ENCODE measurements at places on chromosomes 7 and 10.

DNA sequence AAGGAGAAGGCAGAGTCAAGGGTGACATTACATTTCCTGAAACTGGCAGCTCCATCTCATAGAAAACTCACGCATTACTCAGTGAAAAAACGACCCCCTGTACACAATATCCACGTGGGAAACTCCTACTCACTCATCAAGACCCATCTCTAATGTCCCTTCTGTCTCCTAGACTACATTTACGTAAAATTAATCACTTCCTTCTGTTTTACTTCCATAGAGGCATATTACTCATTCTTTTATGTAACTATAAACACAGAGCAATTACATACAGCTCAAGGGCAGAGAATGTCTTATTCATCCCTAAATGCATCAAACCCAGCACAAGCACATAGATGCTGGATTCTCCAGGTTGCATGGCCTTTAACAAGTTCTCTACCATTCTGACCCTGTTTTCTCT is 281.8 kb downstream of the KCNMA1 start:
- DNase-seq = no peak

GRCh38 chr10:91513598-91514424 is 103.7 kb downstream of the HECTD2 start:
- DNase-seq = no peak

GRCh38 chr7:99244939-99245338 is 27.7 kb upstream of the MYH16 start:
- no peak for DNase-seq

DNA sequence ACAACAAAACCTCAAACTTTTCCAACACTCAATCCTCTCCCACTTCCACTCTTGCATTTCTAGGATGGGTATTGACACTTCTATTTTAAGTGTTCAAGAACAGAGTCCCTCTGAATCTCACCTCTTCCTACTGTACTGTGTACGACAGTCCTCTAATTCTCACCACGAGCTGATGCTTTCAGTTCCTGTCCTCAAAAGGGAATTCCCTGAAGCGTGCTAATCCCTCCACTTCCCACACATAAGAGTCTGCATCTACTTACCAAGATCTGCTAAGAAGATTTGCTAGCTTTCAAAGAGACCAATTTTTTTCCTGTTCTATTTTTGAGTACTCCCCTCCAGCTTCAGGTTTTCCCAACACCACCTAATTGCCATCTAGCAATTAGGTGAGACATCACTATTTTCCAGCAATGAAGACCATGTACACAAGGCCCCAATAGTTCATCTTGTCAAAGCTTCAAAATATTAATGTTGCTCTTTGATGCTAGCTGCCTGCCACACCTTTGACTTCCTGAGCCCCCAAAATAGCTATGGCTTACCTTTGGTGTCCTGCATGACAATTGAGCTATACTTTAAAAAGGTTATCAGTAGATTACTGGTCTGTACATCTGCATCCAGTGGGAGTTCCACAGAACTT is 54.4 kb downstream of the ARMH3 start:
- DNase-seq = peak; percentile 63

DNA sequence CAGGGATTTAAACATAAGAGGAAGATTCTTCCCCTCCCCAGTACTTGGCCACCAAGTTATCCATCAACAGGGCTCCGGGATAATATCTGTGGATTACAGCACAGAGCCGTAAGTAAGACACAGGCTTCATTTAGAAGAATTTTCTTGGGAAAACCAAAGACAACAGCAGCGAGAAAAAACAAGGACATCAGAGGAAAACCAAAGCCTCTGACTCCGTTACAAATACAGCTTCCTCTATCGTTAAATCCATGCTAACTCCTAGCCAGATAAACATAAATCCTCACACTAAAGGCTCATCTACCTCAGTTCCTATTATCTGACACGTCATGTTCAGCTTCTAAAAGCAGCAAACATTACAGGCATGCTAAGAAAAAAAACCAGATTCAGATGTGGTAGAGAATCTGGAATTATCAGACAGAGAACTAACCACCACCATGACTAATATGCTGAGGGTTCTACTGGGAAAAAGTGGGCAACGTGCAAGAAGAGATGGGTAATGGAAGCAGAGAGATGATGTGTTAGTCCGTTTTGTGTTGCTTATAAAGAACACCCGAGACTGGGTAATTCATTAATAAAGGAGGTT is 48.4 kb downstream of the BRI3 start:
- no peak for DNase-seq

DNA sequence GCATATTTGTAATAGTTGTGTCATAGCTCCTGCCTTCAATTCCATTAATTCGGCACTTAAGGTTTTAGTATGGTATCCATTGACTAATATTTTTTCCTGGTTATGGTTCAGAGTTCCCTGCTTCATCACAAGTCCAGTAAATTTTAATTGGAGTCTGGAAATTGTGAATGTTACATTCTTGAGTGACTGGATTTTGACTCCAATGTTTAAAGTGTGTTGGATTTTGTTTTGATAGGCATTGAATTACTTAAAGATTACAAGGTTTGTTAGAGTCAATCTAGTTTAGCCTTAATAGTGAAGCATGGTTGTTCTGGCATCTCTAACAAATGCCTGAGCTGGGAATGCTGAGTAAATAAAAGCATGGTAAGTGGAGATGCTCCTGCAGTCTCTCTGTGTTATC is 326.6 kb upstream of the IGFBP3 start:
- DNase-seq = no peak

GRCh38 chr10:13317474-13317873 is 17.6 kb upstream of the PHYH start:
- no peak for DNase-seq

DNA sequence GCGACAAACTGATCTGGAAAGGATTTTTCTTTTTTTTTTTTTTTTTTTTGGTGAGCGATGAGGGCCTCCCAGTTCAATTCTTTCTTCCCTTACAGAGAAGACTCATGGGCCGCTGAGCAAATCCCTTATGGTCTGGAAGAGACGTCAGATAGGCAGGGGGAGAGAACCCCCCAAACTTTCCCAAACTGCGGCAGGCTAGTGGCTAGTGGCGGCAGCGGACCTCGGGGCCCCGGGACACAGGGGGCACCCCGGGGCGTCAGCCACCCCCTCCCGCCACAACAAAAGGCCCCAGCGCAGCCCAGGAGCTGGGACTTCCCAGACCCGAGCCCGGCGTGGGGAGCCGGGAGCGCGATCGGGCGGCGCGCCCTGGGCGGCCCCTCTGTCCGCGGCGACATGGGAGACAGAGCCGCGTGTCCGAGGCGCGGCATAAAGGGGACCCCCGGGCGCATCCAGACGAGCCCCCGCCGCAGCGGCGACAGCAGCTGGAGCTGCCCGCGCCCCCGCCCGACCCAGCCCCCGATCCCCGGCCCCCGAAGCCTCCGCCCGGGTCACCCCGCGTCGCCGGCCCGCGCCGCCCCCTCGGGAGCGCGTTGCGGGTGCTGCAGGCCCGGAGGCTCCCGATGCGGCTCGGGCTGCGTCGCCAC is 755 bp downstream of the FAM171A1 start:
- peak; percentile 66 for DNase-seq

- no peak for DNase-seq
Observed at GRCh38 chr7:53500076-53500475, 464.6 kb downstream of the POM121L12 start.

GRCh38 chr7:106064771-106065574 is 47.1 kb downstream of the SYPL1 start:
- DNase-seq = no peak

DNA sequence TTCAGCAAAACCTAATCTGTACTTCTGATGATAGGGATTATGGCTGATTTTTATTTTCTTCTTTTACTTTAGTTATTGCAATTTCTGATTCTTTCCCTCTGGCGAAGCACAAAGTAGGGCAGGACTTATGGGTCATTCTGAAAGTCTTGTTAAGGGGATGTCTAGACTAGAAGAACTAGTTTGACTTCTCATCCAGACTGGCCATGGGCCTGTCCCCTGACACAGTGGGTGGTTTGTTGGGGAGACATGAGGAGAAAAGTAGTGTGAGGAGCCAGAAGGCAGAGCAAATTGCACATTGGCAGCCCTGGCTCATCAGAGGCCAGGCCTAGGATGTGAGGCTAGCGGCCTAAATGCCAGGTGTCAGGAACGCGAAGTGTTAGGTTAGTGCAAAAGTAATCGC is 152.8 kb downstream of the RTKN2 start:
- DNase-seq = no peak

DNA sequence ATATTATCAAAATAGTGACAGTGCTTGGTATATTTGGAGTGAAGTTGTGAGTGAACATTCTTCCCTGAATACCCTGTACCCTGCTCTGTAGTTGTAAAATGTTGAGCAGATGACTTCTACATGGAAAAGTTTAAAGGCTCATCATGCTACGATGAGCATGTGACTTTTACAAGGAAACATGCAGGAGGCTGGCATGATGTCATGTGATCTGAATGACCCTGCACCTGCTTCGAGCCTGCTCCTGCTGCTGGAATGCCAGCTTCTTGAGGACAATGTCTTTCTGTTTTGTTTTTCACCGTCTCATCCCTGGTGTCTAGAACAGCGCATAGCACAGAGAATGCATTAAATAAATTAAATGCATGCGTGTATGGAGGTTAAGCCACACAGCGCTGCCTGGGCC is 5.4 kb upstream of the INPP5A start:
- DNase-seq = no peak

GRCh38 chr10:12388671-12389070 is 39.3 kb downstream of the CAMK1D start:
- no peak for DNase-seq

DNA sequence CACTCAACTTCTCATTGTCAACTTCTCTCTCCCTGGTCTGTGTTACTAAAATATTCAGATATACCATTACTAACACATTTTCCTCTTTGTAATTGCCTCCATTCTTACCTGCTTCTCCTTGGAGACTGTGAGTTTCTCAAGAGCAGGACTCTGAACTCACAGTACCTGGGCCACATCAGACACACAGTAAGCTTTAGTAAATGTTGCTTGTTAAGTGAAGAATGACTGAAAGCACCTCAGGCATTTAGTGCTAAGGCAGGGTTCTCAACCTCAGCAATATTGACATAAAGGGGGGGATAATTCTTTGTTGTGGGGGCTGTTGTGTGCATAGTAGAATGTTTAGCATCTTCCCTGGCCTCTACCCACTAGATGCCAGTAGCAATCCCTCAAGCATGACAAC is 72.0 kb upstream of the RAB11FIP2 start:
- no peak for DNase-seq

GRCh38 chr10:96890172-96890513 is 58.0 kb downstream of the LCOR start:
- DNase-seq = no peak

DNA sequence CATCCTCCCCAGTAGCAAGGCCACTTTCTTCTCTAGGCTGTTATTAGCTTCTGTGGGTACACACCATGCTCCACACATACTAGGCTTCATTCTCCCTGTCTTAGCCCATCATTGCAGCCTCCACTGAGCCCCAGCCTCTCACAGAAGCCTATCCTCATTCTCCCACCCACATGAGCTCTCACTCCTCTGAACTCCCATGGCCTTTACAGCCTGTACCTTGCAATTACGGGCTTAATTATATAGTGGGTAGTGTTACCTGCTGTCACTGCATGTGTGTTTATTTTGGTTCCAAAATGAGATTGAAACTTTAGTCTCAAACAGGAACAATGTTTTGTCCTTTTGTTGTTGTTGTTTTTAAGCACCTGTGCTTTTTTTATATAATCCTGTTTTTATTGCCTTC is 460.0 kb downstream of the KCNMA1 start:
- DNase-seq = no peak

DNA sequence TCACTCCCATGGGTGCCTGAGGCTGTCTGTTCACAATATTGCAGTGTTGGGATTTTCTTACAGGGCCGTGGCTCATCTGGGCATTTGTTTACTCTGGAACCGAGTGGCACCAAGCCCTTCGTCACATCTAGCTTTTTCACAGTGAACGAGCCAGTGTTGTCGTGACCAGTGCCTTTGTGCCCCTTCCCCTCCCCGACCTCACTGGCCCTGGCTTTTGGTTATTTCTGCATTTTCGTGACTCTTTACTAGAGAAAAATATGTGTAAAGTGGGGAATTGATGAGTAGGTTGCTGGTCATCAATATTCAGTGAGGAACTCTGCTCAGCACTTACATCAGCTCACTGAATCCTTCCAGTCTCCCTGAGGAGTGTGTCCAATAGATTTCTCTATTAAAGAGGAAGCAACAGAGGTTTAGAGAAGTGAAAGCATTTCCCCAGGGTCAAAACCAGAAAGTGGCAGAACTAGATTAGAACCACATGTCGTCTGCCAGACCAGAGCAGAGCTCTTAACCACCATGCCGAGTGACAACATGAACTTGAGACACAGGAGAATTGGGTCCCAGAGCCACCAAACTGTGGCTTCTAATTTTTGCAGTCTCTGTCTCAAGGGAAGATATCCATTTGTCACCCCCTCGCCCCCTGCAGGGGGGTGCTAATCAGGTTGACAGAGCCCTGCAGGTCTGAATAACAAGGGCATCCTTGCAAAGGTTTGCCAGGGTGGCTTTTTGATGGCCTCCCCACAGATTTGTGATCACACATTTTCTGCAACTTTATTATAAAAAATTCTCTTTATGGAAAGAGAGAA is 125.3 kb downstream of the CHN2 start:
- DNase-seq = no peak

DNA sequence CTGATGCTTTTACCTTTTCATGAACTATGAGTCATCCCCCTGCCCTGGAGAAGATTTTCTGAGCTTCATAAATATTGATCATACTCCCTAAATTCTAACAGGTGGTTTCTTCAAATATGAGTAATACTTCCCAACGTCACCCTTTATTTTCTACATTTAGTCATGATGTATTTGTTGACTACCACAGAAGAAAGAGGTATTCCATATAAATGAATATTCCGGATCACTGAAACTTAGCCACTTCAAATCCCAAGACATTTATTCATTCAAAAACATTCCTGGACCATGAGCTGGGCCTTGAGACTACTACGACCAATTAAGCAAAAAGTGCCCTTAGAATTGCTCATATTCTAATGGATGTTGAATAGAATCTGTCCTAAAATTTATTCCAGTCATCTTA is 395.8 kb upstream of the NPVF start:
- DNase-seq = no peak

GRCh38 chr10:120345186-120345585 is 111.8 kb upstream of the PLPP4 start:
- DNase-seq = no peak

GRCh38 chr7:128350708-128351295 is 7.1 kb upstream of the RBM28 start:
- DNase-seq = no peak
